ENCODE measurements at places on chromosomes 1 and 21.

DNA sequence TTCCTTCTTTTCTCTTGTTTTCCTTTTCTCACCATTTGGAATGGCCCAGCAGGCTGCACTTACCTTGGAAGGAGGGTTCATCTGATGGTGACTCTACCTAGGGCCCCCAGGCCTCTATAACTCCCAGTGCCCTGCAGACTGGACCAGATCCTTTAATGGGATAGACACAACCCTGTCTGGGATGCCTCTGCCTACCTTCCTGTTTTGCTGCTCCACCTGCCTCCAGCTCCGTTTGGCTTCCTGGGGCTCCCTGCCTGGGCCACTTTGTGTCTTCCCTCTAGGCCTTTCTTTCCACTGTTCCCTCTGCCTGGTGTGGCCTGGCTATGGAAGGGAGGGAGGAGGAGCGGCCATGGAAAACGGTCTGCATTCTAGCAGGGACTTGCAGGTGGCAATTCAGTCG, 7.5 kb downstream of the PCSK9 start:
- no peak for DNase-seq

GRCh38 chr1:53617382-53617781, 121.6 kb downstream of the GLIS1 start:
- peak; percentile 72 for DNase-seq

DNA sequence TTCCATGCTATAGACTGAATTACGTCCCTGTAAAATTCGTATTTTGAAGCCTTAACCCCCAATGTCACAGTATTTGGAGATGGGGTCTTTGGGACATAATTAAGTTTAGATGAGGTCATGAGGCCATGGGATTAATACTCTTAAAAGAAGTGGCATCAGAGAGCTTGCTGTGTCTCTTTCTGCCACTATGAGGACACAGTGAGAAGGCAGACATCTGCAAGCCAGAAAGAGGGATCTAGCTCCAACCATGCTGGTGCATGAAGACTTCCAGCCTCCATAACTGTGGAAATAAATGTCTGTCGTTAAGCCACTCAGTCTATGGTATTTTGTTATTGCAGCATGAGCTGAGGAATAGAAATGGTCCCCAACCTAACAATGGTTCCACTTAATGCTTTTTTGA, 99.0 kb downstream of the LTN1 start:
- no peak for DNase-seq

DNA sequence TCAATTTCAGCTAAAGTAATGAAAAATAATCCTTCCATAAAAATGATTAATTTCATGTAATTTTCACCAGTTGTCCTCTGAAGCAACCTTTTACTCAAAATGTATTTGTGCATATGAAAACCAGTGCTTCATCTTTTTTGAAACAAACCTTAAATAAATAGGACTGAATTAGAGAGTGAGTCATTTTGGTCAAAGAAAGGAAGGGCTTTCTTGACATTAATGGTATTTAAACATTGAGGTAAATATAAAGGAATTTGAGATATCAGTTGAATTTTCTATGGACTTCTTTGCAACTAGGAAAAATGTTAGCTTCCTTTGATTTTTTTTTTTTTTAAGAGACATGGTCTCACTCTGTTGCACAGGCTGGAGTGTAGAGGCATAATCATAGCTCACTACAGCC, 38.7 kb downstream of the SNX7 start:
- peak; percentile 35 for DNase-seq

GRCh38 chr1:40906781-40907400, 44.7 kb upstream of the CITED4 start:
- no peak for DNase-seq

DNA sequence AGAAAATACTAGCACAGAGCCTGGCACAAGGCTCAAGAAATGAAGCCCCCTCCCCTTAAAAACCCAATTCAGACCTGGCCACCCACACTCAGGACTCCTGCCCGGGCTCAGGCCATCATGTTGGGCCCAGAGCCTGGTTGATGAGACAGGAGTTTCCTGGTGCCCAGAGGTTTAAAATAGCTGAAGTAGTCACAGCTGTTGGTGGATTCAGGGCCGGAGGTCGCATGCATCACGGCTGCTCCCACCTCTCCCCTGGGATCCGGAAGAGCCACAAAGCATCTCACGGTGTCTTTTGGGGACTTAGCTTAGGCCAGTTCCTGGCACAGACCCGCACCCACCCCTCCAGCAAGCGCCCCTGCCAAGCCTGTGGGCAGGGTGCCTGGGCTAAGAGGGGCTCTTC, 2.6 kb upstream of the PADI2 start:
- peak; percentile 27 for DNase-seq

DNA sequence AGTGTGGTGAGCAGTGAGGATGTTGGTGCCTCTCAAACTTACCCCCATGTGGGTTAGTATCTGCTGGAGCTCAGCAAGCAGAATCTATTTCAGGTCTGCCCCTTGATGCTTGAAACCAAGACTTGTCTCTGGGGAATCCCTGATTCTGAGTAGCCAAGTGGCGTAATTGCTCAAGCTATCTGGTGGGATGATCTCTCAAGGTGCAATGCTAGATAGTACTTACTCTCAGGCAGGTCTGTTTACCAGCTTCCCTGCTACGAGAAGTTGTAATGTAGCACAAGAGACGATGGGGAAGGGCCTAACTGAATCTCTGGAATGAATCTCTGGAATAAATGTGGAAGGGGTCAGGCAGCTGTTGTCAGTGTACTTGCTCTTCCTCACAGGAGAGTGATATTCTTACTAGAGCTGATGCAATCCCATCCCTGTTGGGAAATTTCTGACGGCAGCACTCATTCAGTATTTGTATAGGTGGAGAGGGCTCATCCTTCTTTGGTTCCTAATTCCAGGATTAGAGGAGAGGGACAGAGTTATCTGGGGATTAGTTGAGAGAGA, 65.4 kb downstream of the MACF1 start:
- DNase-seq = peak; percentile 74

GRCh38 chr1:43275826-43276620, 6.2 kb downstream of the TMEM125 start:
- DNase-seq = no peak

GRCh38 chr1:243341074-243341473, 85.2 kb downstream of the SDCCAG8 start:
- no peak for DNase-seq

DNA sequence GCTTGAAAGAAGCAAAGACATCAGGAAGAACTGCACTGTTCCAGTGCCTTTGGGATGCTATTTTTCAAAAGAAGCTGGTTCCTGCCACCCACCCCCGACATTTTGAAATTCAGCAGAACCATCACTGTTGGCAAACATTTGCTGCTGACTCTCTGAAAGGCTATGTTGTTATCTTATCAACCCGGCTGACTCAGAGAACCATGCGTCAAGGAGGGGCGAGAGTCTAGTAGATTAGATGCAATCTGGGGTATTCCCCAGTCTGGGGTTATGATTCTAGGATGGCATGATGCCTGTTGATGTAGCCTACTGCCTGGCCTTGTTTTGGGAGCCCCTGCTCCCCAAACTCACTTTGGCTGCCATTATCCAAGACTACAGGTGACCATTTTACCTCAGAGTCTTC, 267.8 kb upstream of the RUNX1 start:
- peak; percentile 39 for DNase-seq

- no peak for DNase-seq
Measured at GRCh38 chr1:206787891-206788290, 15.6 kb upstream of the IL10 start.

DNA sequence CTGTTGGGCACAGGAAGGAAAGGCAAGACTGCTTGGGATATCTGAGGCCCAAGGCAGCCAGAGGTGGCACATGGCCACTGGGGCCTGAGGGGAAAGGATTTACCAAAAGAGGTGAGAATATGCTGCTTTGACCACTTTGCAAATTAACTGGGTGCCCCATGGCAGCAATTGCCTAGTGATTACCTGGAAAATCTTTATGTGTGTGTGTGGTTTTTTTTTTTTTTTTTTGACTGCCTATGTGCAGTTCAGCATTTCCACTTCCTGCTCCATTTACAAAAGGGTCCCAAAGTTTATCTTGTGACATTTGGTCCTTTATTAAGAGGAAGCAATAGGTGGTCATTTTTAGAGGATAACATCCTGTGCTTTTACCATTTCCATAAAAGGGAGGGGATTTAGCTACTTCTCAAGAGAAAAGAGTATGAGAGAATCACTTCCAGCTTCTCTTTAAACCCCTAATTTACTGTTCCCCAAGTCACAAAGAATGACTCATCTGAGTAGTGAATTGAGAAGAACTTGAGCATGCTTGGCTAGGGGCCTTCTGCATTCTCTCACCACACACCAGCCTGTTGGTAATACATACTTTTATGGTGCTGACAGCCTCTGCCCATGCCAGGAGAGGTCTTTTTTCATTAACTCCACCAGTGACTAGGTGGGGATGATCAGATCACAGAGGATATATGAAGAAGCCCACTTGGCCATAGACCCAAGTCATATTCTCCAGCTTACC, 52.1 kb downstream of the SYDE2 start:
- DNase-seq = peak; percentile 80

DNA sequence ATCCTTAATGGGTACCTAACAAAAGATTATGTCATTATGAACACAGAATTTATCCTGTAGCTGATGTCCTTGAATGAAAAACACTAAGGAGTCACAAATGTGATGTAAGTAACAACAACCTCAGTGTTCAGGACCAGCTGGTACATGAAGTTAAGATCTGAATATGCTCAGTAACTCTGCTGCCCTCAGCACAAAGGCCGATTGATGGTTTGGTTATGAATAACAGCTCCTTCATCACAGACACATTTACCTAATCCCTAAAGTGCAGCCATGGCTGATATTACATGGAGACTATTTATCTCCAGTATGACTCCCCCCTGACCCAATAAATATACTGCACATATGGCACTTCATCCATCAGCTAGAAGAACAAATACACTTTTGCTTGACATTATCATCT, 75.2 kb downstream of the PLPPR5 start:
- no peak for DNase-seq

- no peak for DNase-seq
Measured at GRCh38 chr1:159084867-159085266, 8.3 kb upstream of the AIM2 start.

GRCh38 chr1:116002781-116003420, 26.6 kb downstream of the SLC22A15 start:
- no peak for DNase-seq

GRCh38 chr1:227330279-227331076, 12.2 kb upstream of the CDC42BPA start:
- peak; percentile 53 for DNase-seq

GRCh38 chr1:56755911-56756310, 63.3 kb downstream of the FYB2 start:
- DNase-seq = no peak

DNA sequence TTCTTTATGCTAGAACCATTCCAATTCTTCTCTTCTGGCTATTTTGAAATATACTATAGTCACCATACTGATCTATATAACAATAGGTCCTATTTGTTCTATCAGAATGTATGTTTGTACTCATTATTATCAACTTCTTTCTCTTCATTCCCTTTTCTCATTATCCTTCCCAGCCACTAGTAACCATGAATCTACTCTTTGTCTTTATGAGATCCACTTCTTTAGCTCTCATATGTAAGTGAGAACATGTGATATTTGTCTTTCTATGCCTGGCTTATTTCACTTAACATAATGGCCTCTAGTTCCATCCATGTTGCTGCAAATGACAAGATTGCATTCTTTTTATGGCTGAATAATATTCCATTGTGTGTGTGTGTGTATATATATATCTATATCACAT, 31.7 kb upstream of the RC3H1 start:
- DNase-seq = no peak

GRCh38 chr1:63973005-63973419, 199.2 kb downstream of the ROR1 start:
- no peak for DNase-seq

DNA sequence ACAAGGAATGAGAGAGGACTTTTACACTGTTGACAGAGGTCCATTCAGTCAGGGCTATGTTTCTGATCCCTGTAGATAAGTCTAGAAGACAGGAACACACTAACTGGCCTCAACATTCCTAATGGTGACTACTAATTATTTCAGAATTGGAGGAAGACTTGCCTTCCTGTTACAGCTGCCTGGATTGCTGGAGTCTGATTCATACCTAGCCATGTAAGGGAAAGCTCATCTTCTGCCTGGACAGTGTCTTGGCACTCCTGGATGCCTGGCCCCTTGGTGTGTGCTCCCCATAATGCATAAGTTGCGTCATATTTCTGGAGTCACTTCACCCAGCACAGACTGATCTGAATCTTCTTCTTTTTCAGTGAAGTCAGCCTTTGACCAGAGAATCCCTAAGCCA, 326.0 kb upstream of the RUNX1 start:
- peak; percentile 99 for DNase-seq

- no peak for DNase-seq
Measured at GRCh38 chr1:40423951-40424618, 26.2 kb upstream of the ZFP69B start.

DNA sequence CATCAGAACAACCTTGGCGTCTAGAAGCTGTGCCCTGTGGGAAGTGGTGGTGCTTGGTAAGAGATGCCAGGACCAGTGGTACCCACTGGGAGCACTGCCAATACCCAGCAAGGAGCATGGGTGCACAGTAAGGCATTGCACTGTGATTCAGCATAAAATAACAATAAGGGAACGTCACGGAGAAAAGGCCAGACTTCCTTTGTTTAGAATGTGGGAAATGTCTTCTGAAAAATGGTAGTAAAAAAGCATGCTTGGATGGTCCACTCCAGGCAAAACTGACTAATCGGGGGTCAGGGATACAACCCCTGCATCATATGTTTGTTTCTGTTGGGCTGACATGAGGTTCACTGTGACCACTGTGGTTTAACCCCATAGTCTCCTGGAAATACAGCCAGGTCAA, 14.7 kb downstream of the METTL18 start:
- peak; percentile 69 for DNase-seq

GRCh38 chr1:156677616-156678596, 699 bp upstream of the NES start:
- peak; percentile 86 for DNase-seq

GRCh38 chr1:2632561-2633361, at the start of gene MMEL1:
TSS of gene MMEL1 (minus strand) at chr1:2633016. CDS start at chr1:2629484, 3,532 bp downstream.
- no peak for DNase-seq

- DNase-seq = no peak
Measured at GRCh38 chr1:2990376-2991115, 30.7 kb upstream of the ACTRT2 start.

GRCh38 chr1:24562625-24563024, 6.7 kb downstream of the NCMAP start:
- no peak for DNase-seq

DNA sequence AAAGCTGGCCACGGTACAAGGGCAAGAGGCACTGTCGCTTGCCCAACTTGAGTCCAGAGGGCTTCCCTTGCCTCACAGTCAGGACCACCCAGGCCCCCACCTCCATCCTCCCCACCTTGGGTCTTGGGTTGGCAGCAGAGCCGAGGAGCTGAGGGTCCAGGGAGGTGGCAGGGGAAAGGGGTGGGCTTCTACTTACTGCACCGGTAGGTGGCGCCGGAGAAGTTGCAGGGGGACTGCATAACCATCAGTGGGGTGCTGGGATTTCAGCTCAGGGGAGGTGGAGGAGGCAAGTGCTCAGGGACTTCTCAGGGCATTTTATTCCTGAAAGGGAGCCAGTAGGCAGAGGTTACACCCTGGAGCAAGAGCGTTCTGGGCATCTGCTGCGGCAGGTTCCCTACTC, 44.0 kb downstream of the TRIM62 start:
- peak; percentile 52 for DNase-seq

DNA sequence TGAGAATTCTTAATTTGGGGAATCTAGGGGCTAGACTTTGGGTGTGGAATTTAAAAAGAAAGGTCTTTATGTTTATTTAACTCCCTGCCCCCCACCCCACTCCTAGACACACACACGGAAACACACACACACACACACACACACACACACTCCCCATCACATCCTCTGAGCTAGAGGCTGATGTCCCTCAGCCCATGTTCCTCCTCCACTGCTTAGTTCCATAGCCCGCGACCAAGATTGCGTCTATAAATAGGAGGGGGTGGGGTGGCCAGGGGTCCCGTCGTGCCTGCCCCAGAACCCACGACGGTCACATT, 655 bp upstream of the KIRREL1 start:
- no peak for DNase-seq
